ENCODE measurements at places on chromosomes 12 and 14. TPM values are rescaled to one million over a fixed set of nuclear protein-coding genes. Genes with fewer than 3 reads are reported as not detected.
A peak's percentile ranks its signal among the peaks of the same experiment; 100 is the strongest.

DNA sequence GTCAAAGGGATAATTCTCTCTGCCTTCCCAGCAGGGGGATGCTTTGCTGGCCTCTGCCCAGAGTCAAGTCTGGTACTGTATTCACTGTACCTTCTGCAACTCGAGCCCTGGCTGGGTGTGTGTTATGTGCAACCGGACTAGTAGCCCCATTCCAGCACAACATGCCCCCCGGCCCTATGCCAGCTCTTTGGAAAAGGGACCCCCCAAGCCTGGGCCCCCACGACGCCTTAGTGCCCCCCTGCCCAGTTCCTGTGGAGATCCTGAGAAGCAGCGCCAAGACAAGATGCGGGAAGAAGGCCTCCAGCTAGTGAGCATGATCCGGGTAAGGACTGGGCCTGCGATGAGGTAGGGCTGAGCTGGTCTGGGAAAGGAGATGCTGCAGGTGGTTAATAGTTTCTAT, 3.3 kb downstream of the RNF31 start:
- DNase-seq = no peak

DNA sequence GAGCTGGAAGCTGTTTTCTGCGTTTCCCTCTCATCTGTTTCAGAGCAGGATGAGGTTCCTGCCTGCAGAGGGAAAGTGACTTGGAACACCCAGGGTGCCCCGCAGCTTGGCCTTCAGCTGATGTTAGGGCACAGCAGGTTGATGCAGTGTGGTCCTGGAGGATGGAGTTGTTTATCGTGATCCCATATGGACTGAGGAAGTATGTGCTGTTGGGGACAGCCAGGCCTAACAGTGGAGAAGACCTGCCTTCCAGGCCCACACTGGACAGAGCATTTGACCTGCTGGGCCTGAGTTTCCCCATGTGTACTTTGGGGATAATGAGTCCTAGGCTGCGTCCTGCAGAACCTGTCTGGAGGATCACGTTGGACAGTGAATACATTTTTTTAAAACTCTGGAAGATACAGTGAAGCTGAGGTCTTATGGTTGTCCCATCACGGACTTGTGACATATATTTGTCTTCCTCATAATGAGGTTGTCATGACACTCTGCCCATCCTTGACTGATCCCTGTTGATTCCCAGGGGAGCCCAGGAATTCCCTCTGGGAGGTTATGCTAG, 12.8 kb downstream of the SERPINA1 start:
- DNase-seq = no peak

- DNase-seq = no peak
These were observed 182.3 kb downstream of the PELI2 start for GRCh38 chr14:56300495-56300894.

DNA sequence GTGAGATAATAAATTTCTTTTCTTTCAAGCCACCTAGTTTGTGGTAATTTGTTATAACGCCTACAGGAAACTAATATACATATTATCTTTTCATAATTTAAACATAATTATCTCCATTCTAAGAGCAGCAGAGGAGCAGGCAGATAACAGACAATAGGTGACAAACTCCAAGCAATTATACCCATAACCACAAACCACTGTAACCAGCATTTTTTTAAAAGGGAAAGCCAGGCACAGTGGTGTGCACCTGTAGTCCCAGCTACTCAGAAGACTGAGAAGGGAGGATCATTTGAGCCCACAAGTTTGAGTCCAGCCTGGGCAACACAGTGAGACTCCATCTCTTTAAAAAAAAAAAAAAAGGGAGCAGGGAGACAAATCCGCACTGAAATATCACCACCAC, 54.9 kb downstream of the ATF7 start:
- no peak for DNase-seq

- DNase-seq = no peak
These were observed 68.0 kb downstream of the DIP2B start for GRCh38 chr12:50572760-50573159.

DNA sequence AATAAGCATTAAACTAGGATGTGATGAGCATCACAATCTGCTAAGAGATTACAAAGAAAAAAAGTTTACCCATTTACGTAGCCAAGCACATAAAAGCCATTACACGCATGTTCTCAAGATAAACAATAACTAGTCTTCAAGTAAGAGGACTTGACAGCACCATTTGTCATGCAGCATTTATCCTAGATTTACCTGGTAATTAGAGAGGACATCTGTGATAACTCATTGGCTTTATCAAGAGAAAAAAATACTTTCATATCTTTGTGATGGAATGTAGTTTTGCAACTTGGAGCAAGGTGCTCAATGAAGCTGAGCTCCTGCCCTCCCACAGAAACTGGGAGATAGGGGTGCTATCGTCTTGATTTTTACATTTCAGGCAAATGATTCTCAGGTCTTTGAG, 1023.7 kb downstream of the FSCB start:
- no peak for DNase-seq

- no peak for DNase-seq
These were observed 8.7 kb upstream of the SMUG1 start for GRCh38 chr12:54197431-54197909.

DNA sequence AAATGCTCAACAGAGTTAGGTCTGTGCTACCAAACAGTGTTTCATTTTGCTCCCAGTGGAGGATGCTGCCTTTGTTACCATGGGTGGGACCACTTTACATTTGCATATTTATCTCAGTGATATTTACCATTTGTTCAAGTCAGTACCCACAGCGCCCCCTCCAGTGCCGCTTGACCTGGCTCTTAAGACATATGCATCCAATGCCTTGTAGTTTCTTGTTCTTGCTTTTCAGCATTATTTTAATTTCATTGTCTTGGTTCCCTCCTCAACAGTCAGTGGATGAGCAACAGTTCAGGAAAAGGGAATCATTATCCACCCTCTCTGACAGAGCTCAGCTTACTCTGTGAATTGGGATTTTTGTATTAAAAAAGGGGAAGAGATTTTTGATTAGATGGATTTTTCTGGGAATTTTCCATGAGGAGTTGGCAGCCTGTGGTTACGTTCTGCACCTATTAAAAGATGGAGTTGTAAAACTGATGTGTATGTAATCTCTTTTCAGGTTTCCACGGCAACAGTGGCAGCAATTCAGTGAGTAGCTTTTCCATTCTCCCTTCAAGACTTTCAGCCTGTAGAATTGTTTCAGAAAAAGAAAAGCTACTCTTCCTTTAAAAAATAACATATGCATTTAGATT, 240.5 kb upstream of the DAAM1 start:
- DNase-seq = no peak

- no peak for DNase-seq
These were observed 3.2 kb downstream of the MSI1 start for GRCh38 chr12:120365675-120366340.

GRCh38 chr12:48796976-48797375, 8.1 kb upstream of the ADCY6 start:
- no peak for DNase-seq

DNA sequence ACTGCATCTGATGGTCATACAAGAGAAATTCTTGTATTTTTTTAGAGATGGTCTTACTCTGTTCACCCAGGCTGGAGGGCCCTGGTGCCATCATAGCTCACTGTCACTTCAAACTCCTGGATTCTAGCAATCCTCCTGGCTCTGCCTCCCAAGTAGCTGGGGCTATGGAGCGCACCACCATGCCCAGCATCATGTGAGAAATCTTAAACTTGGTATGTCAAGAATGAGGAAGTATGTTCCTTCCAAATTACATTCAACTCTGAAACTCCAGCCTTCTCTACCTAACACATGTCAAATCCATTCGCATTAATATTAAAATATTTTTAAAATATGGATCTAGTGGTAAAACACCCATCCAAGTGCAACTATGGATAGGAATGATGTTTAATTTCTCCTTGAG, 27.5 kb upstream of the CDKN3 start:
- no peak for DNase-seq

- no peak for DNase-seq
These were observed 81.4 kb downstream of the PAPOLA start for GRCh38 chr14:96583569-96584041.

DNA sequence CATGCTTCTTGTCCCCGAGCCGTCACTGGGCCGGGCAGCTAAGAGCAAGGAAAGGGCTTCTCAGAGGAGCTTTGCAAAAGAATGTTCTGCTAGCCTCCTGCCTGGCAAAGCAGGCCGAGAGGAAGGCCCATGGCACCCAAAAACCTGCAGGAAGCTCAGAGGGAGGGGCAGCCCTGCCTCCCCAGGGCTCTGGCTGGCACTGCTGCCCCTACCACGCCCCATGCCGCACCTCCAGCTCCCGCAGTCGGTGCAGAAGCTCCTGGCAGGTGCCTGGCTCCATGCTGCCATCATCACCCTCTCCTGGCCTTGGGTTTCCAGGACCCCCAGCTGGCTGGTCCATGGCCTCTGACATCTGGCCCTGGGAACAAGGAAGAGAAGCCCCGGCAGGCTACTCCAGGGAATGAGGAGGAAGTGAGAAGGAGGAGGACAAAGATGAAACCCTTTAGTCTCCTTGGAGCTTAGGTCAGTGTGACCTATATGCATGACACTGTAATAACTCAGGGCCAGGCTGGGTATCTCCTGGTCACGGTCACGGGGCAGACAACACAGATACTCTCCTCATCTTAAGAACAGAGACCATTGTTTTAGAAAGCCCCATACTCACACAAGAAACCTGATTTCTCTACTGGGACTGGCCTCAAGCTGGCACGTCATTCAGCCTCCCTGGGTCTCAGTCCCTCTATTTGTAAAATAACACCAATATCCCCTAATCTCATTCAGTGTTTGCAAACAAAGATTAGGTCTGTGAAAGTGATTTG, 24.3 kb downstream of the NCKAP5L start:
- no peak for DNase-seq

DNA sequence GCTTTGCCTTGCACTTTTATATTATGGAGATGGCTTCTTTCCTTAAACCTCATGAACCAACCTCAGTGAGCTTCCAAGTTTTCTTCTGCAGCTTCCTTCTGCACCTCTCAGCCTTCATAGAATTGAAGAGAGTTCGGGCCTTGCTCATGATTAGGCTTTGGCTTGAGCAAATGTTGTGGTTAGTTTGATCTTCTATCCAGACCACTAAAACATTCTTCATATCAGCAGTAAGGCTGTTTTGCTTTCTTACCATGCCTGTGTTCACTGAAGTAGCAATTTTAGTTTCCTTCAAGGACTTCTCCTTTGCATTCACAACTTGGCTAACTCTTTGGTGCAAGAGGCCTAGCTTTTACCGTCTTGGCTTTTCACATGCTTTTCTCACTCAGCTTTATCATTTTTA, 125.4 kb downstream of the SNAPC1 start:
- DNase-seq = no peak

- no peak for DNase-seq
These were observed 391.9 kb upstream of the ATP2B1 start for GRCh38 chr12:90100579-90100978.

DNA sequence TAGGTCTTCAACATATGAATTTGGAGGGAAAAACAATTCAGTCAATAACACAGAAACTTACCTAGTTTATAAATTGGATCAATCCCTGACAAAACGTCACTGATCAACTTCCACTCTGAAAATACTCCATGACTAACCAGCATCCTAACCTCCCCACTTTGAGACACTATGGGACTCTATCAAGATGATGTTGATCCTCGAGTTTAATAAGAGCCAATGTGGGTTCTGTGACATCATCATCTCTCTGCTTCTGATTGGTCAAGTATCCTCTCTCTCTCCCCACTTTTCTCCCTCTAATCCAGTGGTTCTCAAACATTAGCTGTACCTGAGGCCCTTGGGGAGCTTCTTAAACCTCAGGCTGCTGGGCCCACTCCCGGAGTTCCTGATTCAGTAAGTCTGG, at the start of gene SMCO2:
Gene SMCO2, plus strand, starts transcription at position 301 of the 400 bp plus-strand sequence. CDS start 23,896 bp downstream, outside the sequence.
- no peak for DNase-seq

- no peak for DNase-seq
These were observed 1.6 kb upstream of the C1R start for GRCh38 chr12:7093892-7094291.

- no peak for DNase-seq
These were observed 5.5 kb upstream of the CELA1 start for GRCh38 chr12:51351913-51352532.

GRCh38 chr12:7387289-7387688, 56.7 kb downstream of the CD163L1 start:
- no peak for DNase-seq

DNA sequence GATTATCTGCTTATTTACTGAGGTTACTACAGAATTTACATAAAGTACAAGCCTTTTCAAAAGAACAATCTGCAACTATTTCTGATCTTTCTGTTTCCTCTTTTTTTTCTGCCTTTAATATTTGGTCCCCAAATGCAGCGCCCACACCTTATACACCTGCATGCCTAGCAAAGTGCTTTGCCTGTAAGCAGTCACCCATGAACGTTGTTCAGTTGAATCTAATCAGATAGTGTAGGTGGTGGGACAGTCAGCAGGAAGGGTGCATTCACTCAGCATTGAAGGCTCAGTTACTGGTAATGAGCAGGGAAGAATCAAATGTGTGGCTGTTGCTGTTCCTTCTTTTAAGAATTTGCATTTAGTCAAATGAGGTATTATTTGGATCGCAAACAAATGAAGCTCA, 108.4 kb downstream of the GPR135 start:
- no peak for DNase-seq

- no peak for DNase-seq
These were observed 9.8 kb upstream of the BDKRB2 start for GRCh38 chr14:96194657-96195431.

GRCh38 chr14:24364841-24365240, 3.1 kb upstream of the NFATC4 start:
- DNase-seq = no peak

- DNase-seq = no peak
These were observed 190.0 kb upstream of the C14orf180 start for GRCh38 chr14:104389326-104390220.

GRCh38 chr12:52514471-52515318, 5.5 kb downstream of the KRT5 start:
- DNase-seq = peak; percentile 12

Gene MSI1
- polyA plus RNA-seq = 0.13 TPM

Gene CATSPERB
- 0.01 TPM for polyA plus RNA-seq

Gene ADCY6
- 8.2 TPM for polyA plus RNA-seq

Gene CIT
- polyA plus RNA-seq = 0.31 TPM

Gene VWF
- 3.3 TPM for polyA plus RNA-seq

Gene CPM
- polyA plus RNA-seq = 14.2 TPM

Gene CYP46A1
- polyA plus RNA-seq = 0.53 TPM

Gene IL23A
- 0.22 TPM for polyA plus RNA-seq

Gene GSC
- polyA plus RNA-seq = not detected

Gene STK38L
- polyA plus RNA-seq = 6.5 TPM

Gene TCL1B
- not detected for polyA plus RNA-seq

Gene KRT77
- not detected for polyA plus RNA-seq

Gene KLRB1
- 0.53 TPM for polyA plus RNA-seq

Gene FSCB
- not detected for polyA plus RNA-seq

Gene SSTR1
- polyA plus RNA-seq = 2.1 TPM

Gene GLT1D1
- polyA plus RNA-seq = 14.6 TPM

All from liver (tissue), 10 donors.